ENCODE measurements at places on chromosomes 4 and X.

GRCh38 chr4:145277011-145277410 lies 96.6 kb upstream of the OTUD4 start:
- DNase-seq = no peak

- DNase-seq = no peak
Measured at GRCh38 chrX:69237236-69237635, 72.0 kb upstream of the PJA1 start.

DNA sequence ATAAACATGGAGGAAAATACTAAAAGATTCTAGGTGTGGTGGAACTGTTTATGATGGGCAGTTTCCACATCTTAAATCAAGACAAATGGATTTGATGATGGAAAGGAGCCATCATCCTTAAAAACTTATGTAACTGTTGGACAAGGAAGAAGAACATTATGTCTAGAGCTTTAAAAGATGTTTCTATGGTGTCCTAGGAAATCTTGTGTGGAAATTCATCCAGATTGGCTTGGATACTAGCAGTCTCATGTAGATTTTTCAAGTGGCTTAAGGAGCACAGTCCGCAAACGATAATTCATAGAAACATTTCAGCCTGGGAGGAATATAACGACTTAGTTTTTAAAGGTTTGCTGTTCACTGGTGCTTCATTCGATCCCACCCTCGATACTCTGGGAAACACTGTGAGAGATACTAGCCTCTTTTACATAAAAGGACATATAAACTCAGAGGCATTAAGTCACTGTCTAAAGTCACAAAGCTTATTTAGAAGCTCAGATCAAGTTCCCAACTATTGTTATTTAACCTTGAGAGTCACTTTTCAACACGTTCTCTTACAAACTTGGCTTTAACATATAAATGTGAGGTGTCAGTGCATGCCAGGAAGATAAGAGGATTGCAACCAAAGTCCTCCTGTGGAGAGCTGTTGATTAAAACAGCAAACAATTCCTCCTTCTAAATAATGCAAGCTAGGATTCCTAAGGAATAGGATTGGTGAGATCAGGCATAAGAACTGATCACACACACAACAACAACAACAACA lies 135.7 kb upstream of the SCML1 start:
- DNase-seq = no peak

DNA sequence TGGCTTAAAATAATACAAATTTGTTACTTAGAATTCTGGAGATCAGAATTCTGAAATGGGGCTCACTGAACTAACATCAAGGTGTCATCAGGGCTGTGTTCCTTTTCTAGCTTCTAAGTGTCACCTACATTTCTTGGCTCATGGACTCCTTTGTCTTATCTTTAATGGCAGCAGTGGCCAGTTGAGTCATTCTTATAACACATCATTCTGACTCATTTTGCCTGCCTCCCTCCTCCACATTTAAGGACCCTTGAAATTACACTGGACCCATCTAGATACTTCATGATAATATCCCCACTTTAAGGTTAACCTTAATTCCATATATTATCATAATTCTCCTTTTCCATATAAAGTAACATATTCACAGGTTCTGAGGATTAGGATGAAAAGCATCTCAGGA lies 215.9 kb downstream of the GUCY2F start:
- DNase-seq = no peak

DNA sequence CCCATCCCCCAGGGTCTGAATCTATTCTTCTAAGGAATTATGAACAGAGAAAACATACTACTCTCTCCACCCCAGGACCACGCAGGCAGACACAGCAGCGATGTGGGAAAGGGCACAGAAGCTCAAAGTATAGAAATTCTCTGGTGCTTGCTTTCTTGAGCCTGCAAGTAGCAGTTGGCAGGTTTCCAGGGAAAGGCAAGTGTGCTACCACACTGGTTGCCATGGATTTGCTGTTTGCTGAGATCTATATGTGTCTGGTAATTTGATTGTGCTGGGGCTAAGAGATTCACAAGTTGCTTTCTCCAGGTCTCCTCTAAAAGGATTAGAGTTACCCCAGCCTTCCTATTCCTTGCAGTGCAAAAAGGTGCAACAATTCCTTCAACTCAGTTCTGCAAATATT lies 83.1 kb downstream of the GUCY2F start:
- DNase-seq = no peak

DNA sequence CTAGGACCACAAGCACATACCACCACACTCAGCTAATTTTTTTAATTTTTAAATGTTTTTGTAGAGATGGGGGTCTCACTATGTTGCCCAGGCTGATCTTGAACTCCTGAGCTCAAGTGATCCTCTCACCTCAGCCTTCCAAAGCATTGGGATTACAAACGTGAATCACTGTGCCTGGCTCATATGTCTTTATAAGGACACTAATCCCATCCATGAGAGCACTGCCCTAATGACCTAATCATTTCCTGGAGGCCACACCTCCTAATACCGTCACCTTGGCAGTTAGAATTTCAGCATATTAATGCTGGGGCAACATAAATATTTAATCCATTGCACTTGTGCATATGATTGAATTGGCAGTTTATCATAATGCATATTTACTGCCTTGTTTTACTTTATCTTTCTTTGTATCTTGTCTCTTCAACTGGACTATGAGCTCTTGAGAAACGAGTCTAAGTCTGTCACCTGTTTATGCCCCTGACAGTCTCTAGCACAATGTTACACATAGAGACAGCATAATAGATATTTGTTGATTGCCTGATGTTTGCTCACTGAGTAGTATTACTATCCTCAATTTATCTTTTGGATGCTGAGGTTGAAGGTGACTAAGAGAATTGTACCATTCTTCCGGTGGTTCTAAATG lies 172.0 kb downstream of the AASDH start:
- DNase-seq = no peak

DNA sequence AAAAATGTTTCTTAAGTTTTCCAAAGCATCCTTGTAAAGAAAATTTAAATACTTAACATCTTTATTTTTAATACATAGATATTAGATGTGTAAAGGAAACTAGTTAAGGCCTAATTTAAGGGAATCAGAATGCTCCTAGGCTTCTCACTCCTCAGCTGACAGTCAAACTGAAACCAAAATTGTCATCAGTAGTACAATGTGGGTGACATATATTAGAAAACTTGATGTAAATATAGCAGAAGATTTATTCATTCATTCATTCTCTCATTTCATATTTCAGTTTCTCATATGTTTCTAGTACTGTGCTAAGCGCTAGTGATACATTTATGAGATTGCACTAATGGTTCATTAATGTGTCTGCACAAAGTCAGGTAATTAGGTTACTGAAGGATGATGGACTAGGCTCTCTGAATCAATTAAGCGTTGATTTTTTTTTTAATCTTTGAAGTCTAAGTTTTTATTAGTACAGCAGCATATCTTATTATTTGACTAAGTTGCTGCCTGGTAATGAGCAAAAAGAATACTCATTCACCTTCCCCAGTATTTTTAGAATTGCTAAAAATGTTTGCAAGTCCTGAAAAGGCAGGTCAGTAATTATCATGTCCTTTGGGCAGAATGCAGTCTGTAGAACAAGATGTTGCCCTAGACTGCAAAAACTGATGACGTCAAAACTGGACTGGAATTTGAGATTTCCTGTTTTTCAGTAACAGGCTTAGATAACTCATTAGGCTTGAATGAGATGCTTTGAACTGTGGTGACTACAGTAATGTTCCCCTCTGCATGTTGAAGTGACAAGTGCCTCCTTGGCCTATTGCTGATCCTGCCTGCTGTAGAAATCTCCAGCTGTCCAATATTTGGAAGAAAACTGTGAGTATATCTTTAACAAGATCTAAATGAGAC lies 128.7 kb downstream of the ARHGAP24 start:
- DNase-seq = no peak

- no peak for DNase-seq
Measured at GRCh38 chr4:45183905-45184304, 457.5 kb upstream of the GNPDA2 start.

GRCh38 chr4:15253349-15253748 lies 174.5 kb upstream of the C1QTNF7 start:
- DNase-seq = no peak

DNA sequence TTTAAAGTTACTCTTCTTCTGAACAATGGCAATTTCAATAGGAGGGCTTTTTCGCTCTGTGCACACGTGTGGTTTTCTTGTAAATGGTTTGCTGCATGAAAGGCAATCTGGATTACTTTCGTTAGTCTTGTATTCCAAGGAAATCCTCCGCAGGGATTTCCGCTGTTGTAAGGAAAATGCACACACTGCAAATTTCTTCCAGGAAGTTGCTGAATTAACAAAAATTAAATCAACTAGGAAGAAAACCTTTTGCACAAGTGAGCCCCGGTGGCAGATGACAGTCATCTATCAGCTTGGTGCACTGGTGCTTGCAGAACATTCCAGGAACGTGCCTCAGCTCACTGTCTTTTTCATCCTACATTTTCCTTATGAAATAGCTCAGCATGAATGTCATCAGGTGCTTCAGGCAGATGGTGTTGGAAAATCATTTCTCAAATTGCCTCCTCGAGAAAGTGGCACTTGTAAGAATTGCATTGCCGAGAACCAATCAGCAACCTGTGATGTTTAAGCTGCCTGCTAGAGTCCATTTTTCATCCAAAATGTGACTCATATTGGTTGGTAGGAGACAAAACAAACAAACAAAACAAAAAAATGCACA lies 272.4 kb upstream of the VCX start:
- DNase-seq = no peak

Measured in AML-193 (cell line).